ENCODE measurements at places on chromosomes 1 and 21.

DNA sequence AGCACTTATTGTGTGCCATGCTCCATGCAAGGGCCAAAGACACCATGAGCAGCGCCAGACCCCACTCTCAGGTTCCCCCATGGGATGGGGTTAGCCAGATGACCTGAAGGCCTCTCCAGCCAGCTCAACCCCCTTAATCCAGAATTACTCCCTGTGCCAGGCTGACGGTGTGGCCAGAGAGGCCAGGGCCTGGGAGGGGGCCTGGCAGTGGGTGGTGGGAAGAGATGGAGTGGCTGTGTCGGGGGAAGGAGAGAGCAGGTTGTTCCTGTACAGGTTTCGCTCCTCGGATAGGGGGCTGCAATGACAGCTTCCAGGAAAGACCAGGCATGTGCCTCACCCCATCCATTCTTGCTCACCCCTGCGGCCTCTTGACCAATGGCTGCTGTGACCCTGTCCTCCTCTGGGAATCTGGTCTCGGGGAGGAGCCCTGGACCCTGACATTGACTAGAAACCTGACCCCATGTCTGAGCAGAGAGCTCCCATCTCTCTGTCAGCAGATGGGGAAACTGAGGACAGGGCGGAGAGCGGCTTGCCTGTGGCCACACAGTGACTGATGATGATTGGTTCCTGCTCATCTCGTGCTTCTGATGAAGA is 345.3 kb downstream of the MATN1 start:
- DNase-seq: no peak

GRCh38 chr1:48005253-48006117 is 8.3 kb upstream of the TRABD2B start:
- DNase-seq: no peak

GRCh38 chr1:30378991-30379581 is 344.3 kb downstream of the MATN1 start:
- peak; percentile 1 for DNase-seq

GRCh38 chr21:43315244-43316137 is 111.4 kb downstream of the SIK1 start:
- DNase-seq: no peak

GRCh38 chr21:46517361-46517760 is 58.7 kb downstream of the DIP2A start:
- DNase-seq: no peak

GRCh38 chr1:64936956-64937355 is 29.4 kb downstream of the JAK1 start:
- DNase-seq: no peak

GRCh38 chr1:165512816-165513215 is 31.0 kb upstream of the LRRC52 start:
- DNase-seq: no peak

- no peak for DNase-seq
Observed at GRCh38 chr1:195236991-195237889, 1371.0 kb downstream of the KCNT2 start.

DNA sequence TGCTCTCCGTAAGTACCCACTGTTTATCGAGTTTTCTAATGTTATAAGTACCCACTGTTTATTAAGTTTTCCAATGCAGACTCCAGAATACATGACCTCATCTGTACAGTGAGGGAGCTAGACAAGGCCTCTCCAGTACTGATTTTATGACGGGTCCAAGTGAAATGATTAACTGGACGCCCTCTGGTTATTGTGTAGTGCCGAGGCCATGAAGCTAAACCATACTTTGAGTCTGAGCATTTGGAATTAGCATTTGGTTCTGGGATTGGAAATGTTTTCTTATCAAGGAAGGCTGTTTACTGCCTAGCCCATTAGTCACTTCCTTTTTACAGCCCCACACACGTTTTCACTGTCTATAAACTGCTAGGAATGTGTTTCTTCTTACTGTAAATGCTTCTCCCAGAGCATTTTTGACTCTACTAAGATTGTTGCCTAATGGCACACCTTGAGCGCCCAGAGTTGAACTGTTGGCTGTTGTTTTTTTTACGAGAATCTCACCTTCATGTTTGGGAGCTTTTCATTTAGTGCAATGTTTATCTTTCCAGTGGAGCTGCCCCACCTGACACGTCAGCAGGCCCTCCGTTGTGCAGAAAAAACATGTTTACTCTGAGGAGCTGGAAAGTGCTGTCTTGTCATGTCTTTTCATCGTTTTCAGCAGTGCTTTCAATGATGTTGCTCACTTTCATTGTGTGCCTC is 26.9 kb downstream of the SPATA46 start:
- DNase-seq: peak; percentile 90

GRCh38 chr1:67463298-67463955 is 33.2 kb upstream of the SERBP1 start:
- no peak for DNase-seq

- DNase-seq: peak; percentile 85
Observed at GRCh38 chr1:78081980-78082860, 36.5 kb downstream of the GIPC2 start.

- peak; percentile 18 for DNase-seq
Observed at GRCh38 chr1:220966041-220966440, 86.8 kb downstream of the HLX start.

GRCh38 chr1:79585801-79586200 is 579.3 kb upstream of the ADGRL4 start:
- no peak for DNase-seq

DNA sequence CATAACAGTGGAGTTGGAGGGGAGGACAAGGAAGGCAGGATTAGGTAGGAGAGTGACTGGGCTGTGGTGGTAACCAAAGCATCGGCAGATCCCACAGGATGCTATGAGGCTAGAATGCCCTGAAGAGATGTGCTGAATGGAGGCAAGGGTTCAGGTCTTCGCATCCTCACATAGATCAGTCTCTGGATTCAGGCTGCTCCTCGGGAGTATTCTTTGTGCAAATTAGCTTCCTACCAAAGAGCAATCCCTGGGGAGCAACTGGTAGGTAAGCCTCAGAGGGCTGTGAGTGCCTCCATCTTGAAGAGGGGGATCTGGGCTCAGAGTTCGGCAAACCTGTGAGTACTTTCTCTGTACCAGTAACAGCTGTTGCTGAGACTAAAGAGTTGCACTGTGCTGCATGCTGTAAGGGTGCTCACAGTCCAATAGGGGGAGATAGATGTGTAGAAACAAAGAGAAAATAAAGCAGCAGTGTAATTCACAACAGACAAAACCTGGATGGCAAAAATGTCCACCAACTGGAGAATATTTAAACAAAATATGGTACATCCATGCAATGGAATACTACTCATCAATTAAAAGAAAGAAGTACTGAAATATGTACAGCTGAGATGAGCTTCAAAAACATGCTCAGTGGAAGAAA is 322.4 kb upstream of the DEPDC1 start:
- DNase-seq: peak; percentile 25

DNA sequence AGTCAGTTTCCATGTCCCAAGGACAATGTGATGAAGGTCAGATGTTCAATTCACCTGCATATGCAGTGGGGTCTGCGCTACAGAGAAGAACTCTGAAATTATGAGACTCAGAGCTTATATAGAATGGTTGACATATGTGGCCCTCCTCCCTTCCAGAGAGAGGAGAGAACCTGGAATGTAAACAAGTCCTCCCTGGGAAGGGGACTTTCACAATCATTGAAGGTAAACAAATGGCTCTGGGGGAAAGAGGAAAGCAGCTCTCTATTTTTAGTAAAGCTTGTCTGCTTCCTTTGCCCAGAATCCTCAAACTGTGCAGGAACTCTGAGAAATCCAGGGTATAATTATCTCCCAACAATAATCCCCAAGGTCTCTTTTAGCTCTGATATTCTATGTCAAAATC is 9.8 kb downstream of the OVGP1 start:
- peak; percentile 92 for DNase-seq

- no peak for DNase-seq
Observed at GRCh38 chr1:201707656-201708055, 121.3 kb upstream of the IPO9 start.

DNA sequence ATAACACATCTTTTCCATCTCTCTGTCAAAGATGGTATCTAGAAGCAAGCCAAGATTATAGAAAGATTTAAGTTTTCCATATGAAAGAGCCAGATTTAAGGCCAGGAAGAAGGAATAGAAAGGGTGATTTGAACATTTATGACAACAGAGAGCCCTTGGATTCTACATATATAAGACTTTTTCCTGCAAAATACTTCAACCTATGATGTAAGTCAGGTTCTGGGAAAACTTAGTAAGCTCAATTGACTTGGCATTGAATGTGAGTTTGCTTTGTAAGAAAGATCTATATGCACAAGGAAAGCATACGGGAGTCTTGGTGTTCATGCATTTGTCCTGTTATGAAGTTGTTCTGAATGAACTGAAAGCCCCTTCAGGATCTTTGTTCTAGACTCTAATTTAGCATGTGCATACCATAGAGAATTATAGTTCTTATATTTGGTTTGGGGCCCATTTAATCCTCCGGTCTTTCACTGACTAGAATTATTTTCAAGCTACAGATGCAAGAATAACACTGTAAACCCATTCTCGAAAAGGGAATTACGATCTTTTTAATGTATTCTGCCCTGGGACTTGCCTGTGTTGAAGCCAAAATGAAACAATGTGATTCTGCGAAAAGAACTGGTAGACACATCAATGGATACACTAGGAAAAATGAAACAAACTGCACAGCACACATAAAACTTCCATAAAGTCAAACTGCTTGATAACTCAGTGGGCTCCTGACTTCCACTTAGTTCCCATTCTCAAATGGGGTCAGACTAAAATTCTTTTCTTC is 152.8 kb downstream of the DISP1 start:
- no peak for DNase-seq

GRCh38 chr1:168686666-168687065 is 42.3 kb downstream of the DPT start:
- DNase-seq: no peak

DNA sequence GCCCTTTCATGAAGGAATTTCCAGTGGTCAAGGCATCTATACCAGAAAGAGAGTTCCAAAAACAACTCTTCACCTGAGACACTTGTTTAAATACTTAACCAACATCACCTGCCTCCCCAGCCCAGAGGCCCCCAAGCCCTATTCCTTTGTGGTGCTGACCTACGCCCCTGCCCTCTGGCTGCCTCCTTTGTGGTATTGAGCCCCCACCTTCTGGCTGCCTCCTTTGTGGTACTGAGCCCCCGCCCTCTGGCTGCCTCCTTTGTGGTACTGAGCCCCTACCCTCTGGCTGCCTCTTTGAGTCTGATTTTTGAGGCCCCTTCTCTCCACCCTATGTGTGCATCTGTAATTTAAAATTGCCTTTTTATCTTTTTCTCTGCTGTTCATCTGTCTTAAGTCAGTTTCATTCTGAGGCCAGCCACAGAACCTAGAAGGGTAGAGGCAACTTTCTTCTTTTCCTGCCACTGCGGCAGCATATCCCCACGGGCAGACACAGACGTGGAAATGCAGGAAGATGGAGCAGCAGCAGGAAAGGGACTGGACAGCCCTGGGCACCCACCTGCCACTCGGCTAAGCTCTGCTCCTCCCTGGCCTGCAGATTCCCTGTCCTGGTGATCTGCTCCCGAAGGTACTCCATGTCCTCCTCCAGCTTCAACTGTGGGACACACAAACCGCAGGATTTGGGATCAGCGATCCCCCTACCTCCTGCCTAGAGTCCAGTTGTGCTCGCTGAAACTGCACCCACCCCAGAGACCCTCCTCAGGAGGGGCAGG is 3.2 kb downstream of the TRIM17 start:
- no peak for DNase-seq

GRCh38 chr1:167912294-167912693 is 1.6 kb downstream of the ADCY10 start:
- DNase-seq: no peak

GRCh38 chr1:13829152-13829769 is 129.3 kb downstream of the PRDM2 start:
- DNase-seq: no peak

DNA sequence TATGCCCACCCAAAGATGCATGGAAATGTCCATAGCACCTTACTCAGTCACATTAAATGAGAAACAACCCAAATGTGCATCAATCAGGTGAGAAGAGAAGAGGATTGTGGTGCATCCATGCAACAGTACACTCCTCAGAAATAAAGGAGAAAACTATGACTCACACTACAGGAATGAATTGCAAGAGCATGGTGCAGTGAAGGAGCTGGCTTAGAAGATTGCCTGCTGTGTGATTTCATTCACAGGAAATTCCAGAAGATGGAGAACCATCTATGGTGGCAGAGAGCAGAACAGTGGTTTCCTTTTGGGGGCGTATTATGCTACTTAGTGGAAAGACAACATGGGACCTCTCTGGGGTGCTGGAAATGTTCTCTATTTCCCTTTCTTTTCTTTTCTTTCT is 278.6 kb upstream of the AJAP1 start:
- DNase-seq: no peak

DNA sequence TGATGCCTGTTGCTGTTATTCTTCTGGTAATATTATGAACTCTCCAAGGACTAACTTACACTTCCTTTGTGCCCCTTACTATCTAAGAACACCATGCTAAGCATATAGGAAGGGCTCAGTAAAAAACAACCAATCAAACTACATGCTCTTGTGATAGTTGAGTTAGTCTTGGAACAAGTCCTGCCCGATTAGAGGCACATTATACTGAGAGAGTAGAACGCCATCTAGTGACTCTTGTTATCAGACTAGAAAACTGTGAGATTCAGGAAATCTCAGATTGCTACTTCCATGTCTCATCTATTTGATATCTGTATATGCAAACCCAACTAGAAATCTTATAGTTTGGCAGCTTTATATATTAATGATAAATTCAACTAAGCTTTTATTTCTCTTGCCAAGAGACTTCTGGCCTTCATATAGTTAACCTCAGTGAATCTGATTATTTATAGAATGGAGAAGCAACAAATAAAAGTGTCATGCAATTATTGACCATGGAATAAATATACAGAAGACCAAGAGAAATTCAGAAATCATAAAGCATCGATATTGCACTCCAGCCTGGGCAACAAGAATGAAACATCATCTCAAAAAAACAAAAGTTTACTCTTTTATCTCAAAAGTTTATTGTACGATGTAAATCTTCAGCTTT is 7.8 kb upstream of the SRRM1 start:
- peak; percentile 79 for DNase-seq

GRCh38 chr1:156212833-156213643 is at the start of gene PMF1:
PMF1 (plus strand) TSS chr1:156213007; CDS start chr1:156213016, 9 bp downstream.
- peak; percentile 98 for DNase-seq

DNA sequence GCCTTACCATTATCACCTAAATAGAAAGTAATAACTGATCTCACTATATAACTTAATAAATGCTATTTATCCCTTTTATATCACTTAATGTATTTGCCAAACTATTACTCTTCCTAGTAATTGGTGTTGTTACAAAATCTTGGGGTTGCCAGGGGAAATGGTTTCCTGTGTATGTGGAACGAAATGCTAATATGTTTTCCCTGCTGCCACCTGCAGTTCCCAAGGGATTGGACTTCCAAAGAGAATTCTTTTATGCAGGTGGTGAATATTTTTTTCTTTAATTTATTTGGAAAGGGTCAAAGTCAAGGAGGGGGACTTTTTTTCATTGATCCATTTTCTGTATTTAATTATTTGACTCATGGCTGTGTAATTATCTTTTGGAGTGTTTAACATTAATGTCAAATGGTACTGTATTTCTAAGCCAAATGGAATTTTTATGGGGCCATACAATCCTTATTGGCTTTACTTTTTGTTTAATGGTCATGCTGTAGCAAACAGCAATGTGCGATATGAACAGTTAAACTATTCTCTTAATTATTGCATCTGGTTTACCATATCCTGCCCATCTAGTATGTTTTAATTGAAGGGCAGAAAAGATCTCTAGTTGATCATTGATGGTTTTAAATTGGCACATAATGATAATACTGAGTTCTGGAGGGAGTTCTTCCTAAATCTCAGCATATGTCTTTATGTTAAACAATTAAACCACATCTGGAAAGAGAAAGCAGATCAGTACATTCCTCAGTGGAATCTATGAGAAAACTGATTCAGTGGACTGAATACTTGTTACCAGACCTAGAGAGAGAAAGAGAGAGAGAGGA is 486.3 kb downstream of the TTLL7 start:
- peak; percentile 25 for DNase-seq
